ENCODE measurements at places on chromosomes 3 and 15.

DNA sequence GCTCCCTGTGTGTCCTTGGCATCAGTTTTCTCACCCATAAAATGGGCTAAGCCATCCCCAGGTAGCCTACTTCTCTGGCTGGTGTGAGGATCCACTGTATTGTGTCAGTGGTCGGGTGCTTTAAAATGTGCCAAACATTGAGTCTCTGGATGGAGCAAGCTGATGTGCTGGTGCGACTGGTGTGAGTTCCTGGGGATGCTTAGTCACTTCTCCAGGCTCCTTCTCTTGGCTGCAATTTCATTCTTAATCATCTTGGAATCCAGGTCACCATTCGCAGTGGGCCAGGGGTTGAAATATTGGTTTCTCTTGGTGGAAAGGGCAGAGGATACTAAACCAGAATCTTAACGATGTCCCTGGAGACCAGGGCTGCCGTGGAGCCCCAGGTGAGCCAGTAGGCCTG is 29.3 kb downstream of the SCN5A start:
- no peak for DNase-seq

DNA sequence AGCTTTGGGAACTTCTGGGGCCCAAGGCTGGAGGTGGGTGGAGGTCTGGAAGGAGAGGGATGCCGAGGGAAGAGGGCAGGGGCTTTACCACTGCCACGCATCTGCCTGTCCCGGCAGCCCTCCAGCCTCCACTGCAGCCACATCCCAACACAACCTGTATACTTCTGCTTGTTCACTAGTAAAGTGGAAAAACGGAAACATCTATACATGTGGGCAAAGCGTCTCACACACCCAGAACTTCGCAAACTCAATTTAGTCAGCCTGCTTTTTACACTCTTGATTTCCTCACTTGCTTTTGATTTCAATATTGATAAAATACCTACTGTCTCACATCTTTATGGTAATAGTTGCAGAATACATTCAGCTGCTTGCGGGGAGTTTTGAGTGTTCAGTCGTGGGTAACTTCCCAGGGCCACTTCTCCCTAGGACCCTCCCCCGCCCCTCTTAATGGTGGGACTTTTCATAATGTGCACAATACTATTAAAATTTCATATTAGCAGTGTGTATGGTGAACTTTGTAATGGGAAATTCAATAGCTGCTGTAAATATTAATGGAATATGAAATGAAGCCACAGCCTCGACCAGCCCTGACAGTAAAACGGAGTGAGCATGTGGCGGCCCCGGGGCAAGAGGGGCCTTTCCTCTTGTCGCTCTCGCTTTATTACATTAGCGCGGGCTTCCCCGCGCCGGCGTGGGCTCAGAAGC is 85.2 kb downstream of the NR2F2 start:
- no peak for DNase-seq

GRCh38 chr15:42621386-42621785 is 46.0 kb downstream of the STARD9 start:
- no peak for DNase-seq

DNA sequence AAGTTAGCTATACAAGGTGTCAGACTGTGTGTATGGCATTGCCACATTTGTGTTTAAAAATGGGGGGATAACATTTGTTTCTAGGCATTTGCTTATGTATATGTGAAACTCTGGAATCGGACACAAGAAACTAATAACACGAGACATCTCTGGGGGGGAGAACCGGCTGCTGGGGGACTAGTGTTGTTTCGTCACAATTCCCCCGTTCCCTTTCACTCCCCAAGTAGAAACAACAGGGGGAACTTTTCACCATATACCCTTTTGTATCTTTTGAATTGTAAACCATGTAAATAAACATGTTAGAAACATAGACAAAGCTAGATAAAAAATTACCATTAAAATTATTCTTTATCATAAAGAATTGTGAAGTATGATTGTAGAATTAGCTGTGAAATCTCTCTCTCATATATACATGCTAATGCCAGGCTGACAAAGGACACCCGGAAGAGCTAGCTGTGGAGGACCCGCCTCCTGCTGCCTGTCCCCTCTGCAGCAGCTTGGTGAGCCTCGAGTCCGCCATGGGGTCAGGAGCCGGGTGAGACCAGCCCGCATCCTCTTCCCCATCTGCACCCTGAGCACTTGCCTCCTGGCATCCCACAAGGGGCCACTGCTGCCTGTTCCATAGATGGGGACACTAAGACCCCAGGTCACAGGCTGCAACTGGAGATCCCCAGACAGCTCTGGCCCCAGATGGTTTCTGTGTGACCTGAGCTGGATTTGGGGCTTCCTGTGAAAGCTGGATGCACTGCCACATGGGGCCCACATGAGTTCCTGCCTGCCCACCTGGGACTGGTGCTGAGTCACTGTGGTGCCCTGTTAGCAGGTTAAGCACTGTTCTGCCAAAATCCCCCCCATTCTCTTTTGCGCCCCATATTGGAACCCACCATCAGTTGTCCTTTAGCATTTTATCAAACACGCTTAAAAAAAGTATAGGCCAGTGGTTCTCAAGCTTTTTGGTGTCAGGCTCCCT is 91.6 kb downstream of the IQSEC1 start:
- DNase-seq: no peak

GRCh38 chr3:150083655-150084042 is 113.0 kb upstream of the PFN2 start:
- no peak for DNase-seq

- no peak for DNase-seq
These were observed 31.1 kb downstream of the OXSM start for GRCh38 chr3:25820816-25821486.

DNA sequence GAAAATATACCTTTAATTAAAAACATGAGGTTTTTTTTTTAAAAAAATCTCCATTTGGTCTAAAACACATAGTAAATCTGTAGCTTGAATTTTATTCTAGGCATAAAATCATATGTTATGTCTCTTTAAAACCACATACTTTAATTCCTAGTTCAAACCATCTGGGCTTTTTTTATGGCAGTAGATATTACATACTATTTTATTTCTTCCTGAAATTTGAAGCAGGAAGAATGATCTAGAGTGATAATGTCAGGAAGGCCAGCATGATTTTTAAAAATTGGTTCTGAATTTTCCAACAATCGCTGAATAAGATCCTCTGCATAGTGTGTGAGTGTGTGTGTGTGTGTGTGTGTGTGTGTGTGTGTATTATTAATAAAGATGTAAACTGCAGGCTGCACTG is 420.3 kb downstream of the NAALADL2 start:
- DNase-seq: no peak

DNA sequence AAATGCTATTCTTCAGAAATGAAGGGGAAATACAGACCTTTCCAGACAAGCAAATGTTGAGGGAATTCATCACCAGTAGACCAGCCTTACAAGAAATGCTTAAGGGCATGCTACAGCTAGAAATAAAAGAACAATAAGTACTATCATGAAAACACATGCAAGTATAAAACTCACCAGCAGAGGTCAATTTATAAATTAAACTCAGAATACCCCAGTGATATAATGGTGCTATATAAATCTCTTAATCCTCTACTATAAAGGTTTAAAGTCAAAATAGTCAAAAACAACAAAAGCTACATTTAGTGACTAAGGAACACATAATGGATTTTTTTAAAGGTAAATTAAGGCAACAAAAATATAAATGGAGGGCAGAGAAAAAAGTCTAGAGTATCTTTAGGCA is 142.5 kb downstream of the CPNE4 start:
- DNase-seq: no peak

- DNase-seq: no peak
These were observed 116.1 kb downstream of the ALDH1A2 start for GRCh38 chr15:57949374-57949943.

DNA sequence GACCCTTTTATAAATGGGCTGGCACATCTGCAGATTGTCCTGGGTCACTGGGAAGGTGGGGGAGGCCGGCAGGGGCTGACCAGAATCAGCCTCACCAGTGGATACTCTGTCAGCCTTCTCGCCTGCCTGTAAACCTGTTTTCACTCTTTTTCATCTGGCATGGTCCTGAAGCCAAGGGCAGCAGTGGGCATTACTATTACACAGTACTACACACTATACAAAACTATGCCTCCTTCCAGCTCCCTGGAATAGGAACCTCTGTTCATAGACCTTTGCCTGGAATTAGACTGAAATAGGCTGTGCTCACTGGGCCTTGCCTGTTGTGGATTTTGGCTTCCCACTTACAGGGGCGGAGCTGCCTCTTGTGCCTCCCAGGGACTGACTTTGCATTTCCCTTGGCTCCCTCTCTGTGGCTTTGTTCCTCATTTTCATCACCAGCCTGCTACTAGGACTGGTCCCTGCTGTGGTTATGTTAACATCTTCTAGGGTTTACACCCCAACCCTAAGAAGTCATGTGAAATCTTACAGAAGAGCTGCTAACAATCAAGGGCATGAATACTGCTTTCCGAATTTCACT is 120.7 kb downstream of the FNDC3B start:
- no peak for DNase-seq

DNA sequence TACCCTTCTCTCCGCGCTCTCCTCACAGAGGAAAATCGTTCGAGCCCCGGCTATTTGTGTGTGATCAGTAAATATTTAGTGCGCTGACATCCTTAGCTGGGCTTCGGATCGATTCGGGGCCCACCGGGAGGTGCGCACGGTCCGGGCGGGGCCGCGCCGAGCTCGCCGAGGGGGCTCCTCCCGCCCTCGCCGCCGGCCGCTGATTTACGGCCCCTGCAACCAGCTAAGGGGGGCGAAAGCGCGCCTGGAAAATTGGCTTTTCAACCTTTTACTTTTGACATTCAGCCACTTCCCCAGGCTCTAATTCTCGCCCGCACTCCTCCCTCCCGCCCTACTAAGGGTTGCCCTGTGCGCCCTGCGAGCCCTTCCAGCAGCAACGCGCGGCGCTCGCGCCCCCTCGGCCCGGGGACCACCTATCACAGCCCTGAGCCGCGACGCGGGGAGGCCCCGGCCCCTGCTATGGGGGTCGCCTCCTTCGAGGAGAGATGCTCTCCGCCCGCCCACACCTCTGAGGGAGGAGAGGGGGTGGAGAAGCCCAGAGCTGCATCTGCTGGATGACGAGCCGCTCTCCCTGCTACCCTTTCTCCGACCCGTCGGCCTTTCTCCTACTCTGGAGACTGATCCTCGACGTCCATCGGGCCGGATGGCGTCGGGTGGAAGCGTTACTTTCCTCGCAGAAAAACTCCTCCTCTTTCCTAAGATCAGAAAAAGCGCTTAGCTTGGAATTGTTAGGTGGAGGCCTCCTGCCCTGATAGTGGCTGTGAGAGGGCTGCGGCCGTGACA is 7.8 kb upstream of the NR2F2 start:
- no peak for DNase-seq

GRCh38 chr3:42067326-42067725 is 23.8 kb upstream of the TRAK1 start:
- DNase-seq: no peak

DNA sequence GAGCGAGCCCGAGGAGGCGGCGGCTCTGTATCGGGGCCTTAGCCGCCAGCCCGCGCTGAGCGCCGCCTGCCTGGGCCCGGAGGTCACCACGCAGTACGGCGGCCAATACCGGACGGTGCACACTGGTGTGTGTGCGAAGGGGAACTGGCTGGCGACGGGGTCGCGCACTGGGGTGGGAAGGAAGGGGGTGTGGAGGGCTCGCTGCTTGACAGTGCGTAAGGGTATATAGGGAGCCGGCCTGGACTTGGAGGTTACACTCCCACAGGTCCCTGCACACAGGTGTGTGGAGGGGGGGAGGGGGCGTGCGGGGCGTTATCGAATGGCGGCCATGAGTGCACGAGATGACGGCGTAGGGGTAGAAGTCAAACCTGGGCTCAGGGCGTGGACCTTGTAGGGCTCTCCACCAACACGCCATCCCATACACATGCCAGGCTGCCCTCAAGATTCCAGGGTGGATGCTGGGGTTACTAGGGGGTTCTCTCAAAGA is 389 bp downstream of the APEH start:
- DNase-seq: no peak

GRCh38 chr3:42661593-42662022 is 8.1 kb downstream of the ZBTB47 start:
- DNase-seq: no peak

GRCh38 chr3:86228101-86228500 is 762.8 kb downstream of the VGLL3 start:
- DNase-seq: no peak

DNA sequence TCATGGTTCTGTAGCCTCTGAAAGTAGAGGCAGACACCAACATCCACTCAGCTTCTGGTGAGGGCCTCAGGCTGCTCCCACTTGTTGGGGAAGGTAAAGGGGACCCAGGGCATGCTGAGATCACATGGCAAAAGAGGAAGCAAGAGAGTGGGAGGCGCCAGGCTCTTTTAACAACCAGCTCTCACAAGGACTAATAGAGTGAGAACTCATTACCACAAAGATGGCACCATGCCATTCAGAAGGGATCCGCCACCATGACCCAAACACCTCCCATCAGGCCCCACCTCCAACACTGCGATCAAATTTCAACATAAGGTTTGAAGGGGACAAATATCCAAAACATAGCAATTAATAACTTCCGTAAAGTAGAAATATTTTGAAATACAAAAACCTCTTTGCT is 192.3 kb downstream of the OCA2 start:
- DNase-seq: no peak

GRCh38 chr3:172702256-172702655 is 8.6 kb downstream of the NCEH1 start:
- no peak for DNase-seq

DNA sequence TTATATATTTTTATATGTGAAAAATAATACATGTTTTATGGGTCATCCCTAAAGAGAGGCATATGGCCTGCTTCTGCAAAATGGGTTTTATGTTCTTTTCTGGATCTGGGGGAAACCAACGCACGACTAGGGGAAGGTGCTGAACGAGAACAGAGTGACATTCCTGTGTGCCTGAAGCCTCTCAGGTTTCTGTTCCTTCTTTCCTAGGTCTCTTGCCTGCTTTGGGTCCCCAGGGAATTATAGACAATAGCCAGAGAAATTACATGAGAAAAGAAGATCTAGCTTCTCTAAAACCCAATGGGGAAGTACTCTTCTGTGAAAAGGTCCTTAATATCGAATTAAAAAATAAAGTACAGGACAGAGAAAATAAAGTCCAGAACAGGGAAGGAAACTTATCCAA is 66.5 kb downstream of the IGSF11 start:
- DNase-seq: no peak

DNA sequence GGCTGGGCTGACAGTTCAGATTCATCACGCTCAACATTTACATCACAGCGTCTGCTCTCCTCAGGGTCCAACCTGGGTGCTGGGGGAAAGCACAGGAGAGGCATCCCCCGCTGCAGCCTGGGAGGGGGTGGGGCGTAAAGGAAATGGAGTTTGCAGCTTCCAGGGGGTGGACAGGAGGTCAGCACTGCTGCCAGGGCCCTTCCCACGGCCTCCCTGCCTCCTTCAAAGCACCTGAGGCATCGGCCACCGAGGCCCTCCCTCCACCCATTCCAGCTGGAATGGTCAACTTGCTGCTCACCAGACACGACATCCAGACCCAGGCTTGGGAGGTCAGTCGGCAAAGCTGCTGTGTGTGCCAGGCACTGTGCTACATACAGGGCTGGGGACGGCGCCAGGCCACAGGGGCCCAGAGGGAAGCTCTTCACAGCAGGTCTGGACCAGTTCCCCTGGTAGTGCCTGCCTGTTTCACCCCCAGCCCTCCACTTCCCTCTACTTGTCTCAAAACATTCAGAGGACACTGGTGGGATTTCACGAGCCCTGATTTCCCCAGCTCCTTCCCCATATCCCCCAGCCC is 120.7 kb downstream of the ANP32A start:
- DNase-seq: no peak

All from trophoblast cell (in vitro differentiated cells and primary cell).